K562 (cell line): ENCODE measurements at places on chromosomes 3 and 15. TPM values are rescaled to one million over a fixed set of nuclear protein-coding genes. Genes with fewer than 3 reads are reported as not detected.

- H3K36me3 ChIP-seq = no peaks in the 10 kb centered on the region
- no peaks in the 10 kb centered on the region for H3K27me3 ChIP-seq
- H3K4me3 ChIP-seq = no peak overlapping the region
- no peaks in the 10 kb centered on the region for H3K4me1 ChIP-seq
These were observed 935.0 kb downstream of the ROBO1 start for GRCh38 chr3:78832785-78833204.

- no peak overlapping the region for H3K27ac ChIP-seq
- H3K4me1 ChIP-seq = no peaks in the 10 kb centered on the region; the same call in 2 of the 3 replicates
- no peak overlapping the region for H3K4me3 ChIP-seq
- peaks cover 16% of the 10 kb centered on the region; the same call in 1 of the 3 replicates for H3K36me3 ChIP-seq
- peaks cover 19% of the 10 kb centered on the region for H3K27me3 ChIP-seq
These were observed 53.5 kb downstream of the PLXNA1 start for GRCh38 chr3:127036209-127037020.

GRCh38 chr3:115500795-115501194, 122.5 kb upstream of the GAP43 start:
- DNase-seq = no peak
- no peaks in the 10 kb centered on the region for H3K36me3 ChIP-seq
- no peaks in the 10 kb centered on the region for H3K4me1 ChIP-seq
- H3K4me3 ChIP-seq = no peak overlapping the region

DNA sequence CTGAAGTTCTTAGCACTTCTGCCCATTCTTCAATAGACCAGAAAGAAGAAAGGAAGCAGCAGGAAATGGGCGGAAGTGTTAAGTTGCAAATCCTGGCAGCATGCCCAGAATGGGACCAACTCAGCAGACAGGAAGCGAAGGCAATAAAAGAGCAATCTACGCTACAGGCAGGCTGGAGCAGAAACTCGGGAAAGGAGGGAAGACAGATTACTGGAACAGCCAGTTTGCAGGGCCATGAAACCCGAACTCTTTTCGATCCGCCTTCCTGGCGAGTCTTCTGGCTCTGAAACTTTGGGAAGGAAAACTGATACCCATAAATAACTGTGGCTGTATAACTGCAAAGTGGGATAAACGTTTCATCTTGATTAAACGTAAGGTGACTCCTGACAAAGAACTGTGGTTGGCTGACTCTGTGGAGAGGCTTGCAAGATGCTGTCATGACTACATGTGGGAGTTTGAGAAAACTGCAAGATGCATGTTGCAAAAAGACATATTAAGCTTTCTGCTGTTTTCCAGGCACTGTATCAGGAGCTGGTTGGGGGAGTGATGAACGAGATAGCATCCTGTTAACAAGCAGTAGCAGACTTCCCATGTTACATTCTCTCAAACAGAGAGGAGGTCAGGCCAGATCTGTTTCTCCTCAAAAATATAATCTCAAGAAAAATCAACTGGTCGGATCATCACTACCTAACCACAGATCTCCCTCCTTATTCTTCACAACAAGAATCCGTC, 67.8 kb downstream of the FMN1 start:
- H3K27ac ChIP-seq = no peak overlapping the region
- no peak for DNase-seq
- no peaks in the 10 kb centered on the region for H3K27me3 ChIP-seq
- no peaks in the 10 kb centered on the region for H3K36me3 ChIP-seq
- no peak overlapping the region for H3K4me3 ChIP-seq

GRCh38 chr15:76863123-76863522, 42.0 kb downstream of the SCAPER start:
- no peaks in the 10 kb centered on the region for H3K36me3 ChIP-seq
- no peaks in the 10 kb centered on the region for H3K27me3 ChIP-seq
- no peaks in the 10 kb centered on the region for H3K4me1 ChIP-seq

Gene LSAMP
- not detected in 2 replicates for polyA plus RNA-seq

Gene SYNPR
- polyA plus RNA-seq = not detected in 2 replicates
